Hindlimb muscle (tissue), 1 donor: ENCODE measurements at places on chromosomes 3 and 15. TPM values are rescaled to one million over a fixed set of nuclear protein-coding genes. Genes with fewer than 3 reads are reported as not detected.

Gene AHSG
- 0.45 TPM for polyA plus RNA-seq

Gene RETNLB
- polyA plus RNA-seq, result not detected

Gene TUSC7
- polyA plus RNA-seq, result not detected

Gene WDR93
- polyA plus RNA-seq, result 0.14 TPM

Gene TIMP4
- 2.1 TPM for polyA plus RNA-seq

DNA sequence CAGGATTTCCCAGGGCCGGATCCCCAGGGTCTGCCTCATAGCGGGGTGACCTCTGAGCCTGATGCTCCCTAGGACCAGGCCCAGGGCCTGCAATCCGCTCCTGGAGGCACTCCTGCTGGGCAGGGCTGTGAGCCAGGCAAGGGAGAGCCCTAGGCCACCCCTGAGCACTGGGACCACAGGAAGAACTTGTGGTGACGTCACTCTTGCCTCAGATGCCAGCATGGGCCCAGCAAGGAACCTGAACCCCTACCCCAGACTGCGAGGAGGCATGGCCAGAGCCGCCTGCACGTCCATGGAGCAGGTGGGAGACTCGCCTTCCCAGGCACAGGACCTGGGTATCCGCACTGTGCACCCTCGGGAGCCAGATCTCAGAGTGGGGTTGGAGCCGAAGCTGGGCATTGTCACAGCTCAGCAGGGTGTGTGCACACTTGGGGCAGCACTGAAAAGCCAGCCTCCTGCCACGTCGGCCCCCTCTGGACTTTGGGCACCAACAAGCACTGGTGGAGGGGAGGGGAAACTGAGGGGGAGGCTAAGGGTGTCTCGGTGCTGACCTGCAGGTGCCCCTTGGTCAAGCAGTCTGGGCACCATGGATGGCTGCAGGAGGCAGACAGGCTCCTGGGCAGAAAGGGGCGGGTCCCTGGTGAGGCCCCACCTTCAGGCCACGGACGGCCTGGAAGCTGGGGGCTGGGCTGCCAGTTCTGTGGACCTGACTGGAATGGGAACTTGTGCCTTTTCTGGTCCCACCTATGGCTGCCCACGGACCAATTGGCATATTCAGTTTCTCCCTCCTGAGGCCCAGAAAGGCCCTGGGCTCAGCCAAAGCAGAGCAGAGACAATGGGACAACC is 49.3 kb downstream of the SLC6A20 start:
- DNase-seq, result no peak

DNA sequence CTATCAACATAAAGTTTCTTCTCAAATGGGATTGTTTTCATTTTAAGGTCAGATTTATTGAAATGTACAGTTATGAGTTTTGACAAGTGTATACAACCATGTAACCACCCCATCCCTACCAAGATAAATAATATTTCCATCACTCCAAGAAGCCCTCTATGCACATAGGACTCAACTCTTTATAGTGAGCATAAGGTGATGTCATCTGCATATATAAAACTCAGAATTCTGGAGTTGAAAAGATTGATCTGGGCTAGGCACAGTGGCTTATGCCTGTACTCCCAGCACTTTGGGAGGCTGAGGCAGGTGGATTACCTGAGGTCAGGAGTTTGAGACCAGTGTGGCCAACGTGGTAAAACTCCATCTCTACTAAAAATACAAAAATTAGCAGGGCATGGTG is 10.3 kb upstream of the GK5 start:
- no peak for DNase-seq

DNA sequence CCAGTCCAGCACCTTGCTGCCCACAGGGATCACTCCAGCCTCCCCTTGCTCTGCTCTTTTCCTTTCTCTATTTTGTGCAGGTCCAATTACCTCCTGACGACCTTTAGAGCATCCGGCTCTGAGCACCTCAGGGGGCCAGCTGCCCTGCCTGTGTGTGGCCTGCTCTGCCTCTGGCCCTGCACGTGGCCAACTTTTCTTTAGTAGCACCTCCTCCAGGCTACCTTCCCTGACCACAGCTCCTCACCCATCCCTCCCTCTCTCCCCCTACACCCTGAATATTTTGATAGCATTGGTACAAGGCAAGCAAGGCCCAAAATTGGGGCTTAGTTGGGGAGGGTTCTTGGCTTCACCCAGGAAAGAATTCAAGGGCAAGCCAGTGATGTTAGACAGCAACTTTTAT is 66.9 kb upstream of the PRR20G start:
- DNase-seq, result no peak

DNA sequence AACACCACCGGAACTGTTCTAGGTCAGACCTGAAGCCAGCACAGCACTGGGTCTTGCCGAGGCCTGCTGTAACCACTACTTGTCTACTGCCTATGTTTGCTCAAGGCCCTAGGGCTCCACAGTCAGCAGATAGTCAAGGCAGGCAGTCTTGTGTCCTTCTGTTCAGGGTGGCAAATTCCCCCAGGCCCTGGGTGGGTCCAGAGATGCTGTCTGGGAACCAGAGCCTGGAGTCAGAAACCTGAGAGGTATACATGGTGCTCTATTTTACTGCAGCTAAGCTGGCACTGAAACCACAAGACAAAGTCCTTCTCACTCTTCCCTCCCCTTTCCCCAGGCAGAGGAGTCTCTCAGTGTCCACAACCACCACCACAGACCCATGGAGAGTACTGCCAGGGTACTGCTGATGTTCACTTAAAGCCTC is 89.9 kb downstream of the BBX start:
- DNase-seq, result no peak

GRCh38 chr3:57133157-57133556 is 32.0 kb downstream of the IL17RD start:
- DNase-seq, result no peak

- DNase-seq, result no peak
Observed at GRCh38 chr15:88066636-88067330, 189.8 kb downstream of the NTRK3 start.

GRCh38 chr3:189157232-189158007 is 14.4 kb upstream of the TPRG1 start:
- no peak for DNase-seq

DNA sequence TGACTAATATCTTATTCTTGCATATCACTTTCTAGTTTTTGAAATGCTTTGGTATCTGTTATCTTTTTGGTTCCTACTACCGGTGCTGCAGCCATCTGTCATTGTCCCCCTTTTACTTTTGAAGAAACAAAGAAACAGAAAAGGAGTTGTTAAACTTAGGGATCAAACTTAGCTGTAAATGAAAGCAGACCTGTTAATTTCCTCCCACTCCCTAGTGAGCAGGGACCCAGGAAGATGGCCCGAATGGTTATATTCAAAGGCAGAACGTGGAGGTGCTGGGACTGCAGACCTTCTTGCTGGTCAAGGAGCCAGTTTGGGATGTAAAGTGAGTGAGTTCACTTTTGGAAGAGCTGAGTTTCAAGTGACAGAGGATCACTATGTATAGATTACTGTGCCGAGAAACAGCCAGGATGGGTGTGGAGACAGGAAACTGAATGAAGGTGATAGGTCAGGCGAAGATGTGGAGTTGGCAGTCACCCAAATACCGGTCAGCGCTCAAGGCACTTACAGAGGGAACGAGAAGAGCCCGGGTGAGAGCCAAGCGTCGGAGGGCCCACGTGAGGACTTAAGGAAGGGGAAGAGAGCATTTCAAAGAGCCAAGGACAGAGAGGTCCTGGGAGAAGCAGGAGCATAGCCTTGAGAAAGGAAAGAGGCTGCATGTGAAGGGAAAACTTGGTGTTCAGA is 20.1 kb downstream of the KBTBD8 start:
- DNase-seq, result no peak

GRCh38 chr3:194196876-194197275 is 60.9 kb downstream of the HES1 start:
- DNase-seq, result no peak

DNA sequence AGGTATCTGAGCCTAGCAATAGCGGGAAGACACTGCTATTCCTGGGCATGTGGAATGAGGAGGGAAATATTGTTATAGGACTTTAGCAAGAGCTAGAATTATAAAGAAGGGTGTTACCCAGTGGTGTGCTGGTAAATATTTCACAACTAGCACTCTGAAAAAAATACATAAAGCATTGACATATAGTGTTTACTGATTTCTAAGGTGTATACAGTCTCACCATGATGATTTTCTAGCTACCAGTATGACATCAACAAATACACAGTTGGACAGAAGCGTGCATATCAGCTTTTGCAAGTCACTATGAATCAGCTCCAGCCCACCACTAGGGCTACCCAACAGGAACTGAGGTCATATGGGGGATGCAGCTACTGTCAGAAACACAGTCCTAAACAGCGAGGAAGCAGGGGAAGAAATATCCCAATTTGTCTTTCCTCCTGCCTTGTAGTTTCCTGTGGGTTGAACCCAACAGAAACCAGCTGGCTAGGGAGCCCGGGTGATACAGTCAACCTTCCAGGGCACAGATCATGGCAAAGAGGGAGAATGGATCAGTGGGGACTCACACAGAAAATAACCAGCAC is 39.6 kb downstream of the HGD start:
- DNase-seq, result no peak

DNA sequence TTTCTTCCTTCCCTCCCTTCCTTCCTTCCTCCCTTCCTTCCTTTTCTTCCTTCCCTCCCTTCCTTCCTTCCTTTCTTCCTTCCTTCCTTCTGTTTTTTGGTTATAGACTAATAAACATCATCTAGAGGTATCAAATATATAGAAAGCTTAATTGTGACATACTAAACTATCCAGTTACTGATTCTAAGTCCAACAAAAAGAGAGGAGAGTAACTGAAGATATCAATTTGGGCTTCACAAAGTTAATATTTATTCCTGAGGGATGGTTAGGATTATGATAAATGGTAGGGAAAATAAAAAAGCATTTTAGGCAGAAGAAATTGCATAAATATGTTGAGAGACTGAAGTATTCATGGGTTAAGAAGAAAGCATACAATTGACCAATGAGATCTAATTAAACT is 7.8 kb upstream of the CLDN16 start:
- no peak for DNase-seq

DNA sequence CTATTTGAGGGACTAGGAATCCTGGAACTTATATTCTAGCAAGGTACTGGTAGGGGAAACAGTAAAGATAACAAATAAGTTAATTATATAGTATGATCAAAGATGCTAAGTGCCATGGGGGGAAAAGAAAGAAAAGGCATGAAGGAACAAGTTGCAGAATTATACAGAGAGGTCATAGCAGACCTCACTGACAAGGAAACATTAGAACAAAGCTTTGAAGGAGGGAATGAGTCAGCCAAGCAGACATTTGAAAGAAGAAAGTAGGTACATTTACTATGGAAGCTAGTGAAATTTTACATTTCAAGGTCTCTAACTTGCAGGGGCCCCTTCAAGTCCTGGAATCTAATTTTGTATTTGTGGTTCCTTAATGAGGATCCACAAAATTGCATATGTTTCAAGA is 57.2 kb upstream of the TIPARP start:
- no peak for DNase-seq
